ENCODE measurements at places on chromosomes 13 and 19.

GRCh38 chr13:111482126-111482525 is 161.7 kb downstream of the TEX29 start:
- DNase-seq: no peak

DNA sequence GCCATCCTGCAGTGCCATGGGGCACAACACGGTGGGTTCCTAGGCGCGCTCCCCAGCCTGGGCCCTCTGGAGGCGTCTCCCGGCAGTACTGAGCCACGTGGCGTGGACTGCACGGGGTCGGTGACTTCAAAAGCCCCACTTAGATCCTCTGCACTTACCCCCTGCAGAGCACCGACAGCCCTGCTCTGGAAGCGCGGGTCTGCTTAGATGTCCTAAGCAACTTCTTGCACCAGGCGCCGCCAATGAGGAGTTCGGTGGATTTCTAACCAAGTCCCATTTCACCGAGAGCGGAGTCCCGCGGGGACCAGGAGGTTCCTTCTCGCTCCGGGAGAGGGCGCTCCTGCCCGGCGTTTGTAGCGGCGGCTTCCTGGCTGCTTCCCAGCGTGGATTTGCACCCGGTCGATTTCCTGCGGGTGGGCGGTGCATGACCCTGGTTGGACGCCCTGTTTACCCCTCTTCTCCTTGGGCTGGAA is 25.2 kb upstream of the ZNF845 start:
- DNase-seq: no peak

- no peak for DNase-seq
Observed at GRCh38 chr19:23346696-23347095, 48.6 kb downstream of the ZNF91 start.

- DNase-seq: no peak
Observed at GRCh38 chr19:18464646-18465045, 26.7 kb upstream of the ISYNA1 start.

DNA sequence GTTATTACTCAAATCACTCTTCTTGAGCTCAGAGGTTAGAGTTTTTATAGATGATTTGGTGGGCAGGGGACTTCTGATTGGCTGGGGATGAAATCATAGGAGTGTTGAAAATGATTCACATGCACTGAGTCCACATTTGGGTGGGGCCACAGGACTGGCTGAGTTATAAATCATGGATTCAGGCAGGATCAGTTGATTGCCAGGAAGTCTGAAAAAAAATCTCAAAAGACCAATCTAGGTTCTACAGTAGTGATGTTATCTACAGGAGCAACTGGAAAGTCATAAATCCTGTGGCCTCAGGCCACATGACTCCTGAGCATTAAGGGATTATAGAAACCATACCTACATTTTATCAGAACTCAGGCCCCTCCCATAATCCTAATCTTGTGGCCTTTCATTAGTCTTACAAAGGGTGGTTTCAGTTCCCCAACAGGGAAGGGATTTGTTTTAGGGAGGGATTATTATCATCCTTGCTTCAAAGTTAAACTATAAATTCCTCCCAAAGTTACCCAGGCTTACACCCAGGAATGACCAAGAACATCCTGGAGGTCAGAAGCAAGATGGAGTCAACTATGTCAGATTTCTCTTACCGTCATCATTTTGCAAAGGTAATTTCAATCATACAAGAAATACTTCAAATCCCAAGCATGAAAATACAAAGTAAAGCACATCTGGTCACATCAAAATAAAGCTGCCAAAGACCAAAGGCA is 5.6 kb upstream of the CCDC70 start:
- DNase-seq: no peak

GRCh38 chr13:42333613-42334328 is 61.8 kb downstream of the AKAP11 start:
- DNase-seq: no peak

GRCh38 chr19:37869766-37870340 is 36.5 kb downstream of the WDR87 start:
- DNase-seq: no peak

DNA sequence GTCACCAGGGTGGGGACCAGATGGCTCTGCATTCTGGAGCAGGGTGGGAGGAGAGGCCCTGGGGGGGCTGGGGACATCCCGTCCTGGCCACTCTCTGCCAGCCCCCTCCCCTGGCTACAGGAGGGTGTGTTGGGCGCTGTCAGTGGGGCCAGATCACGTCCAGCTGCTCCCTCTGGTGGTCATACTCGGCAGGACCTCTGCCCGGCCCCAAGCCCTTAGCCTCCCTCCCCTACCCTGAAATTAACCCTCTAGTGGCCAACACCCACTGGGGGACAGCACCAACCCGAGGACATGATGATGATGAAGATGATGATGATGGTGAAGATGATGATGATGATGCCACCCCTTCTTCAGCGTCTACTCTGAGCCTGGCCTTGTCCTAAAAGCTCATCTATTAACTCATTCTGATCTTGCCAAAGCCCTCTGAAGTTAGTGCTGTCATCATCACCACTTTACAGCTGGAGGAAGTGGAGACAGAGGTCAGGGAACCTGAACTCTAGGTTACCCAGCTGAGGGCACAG is 590 bp upstream of the LGI4 start:
- DNase-seq: no peak

GRCh38 chr19:48325265-48325910 is at the start of gene EMP3:
EMP3 (plus strand) TSS chr19:48325552; CDS start chr19:48326845, 1,293 bp downstream.
- DNase-seq: peak; percentile 68

GRCh38 chr19:5940260-5941208 is 26.5 kb downstream of the CAPS start:
- DNase-seq: no peak

DNA sequence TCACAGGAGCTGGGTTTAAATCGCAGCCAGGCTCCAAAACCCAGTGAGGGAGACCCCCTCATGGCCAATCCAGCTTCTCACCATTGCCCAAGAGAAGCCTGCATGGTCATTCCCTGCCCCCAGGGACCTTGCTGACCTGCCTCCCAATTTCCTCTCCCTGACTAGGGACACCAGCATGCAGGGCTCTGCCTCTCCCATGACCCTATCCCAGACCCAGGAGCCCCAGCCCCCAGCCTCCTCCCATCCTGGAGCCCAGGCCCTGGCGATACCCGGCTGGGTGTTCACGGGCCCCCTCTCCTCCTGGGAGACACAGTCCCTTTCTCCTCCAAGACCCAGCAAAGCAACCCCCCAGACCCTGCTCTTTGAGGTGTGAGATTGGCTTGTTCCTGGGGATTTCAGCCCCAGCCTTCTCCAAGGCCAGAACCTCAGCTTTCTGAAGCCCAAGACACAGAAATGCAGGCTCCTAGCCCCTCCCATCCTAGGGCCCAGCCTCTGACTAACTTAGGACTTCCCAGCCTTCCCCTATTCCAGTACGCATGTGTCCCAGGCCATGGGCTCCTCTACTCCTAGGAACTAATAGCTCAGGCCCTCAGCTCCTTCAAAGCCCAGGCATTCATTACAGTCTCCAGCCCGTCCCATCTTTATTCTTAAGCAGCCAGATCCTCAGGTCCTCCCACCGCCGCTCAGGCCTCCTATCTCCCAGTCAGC is 1.1 kb downstream of the GYS1 start:
- DNase-seq: no peak

- no peak for DNase-seq
Observed at GRCh38 chr13:33058776-33059327, 42.6 kb downstream of the KL start.

DNA sequence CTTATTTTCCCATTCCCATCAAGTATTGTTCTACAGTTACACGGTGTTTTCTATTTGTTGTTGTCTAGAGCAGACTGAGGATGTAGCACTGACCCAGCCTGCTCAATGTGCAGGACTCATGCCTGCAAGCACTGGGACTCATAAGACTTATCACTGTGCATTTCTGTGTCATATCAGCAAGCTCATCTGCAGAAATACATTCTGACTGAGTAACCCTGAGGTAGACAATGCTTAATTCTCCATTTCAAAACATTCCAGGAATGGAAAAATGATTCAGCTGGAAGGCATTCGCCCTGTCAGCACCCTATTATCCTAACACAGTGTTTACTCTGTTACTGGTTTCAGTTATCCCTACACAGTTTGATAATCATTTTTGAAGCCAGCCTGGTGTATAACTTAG is 2506.4 kb downstream of the PCDH9 start:
- no peak for DNase-seq

GRCh38 chr13:30832845-30833332 is 73.2 kb upstream of the MEDAG start:
- DNase-seq: no peak

- DNase-seq: no peak
Observed at GRCh38 chr13:27852491-27852890, 60.2 kb downstream of the GSX1 start.

GRCh38 chr19:14404312-14404711 is 14.8 kb downstream of the DDX39A start:
- DNase-seq: no peak

DNA sequence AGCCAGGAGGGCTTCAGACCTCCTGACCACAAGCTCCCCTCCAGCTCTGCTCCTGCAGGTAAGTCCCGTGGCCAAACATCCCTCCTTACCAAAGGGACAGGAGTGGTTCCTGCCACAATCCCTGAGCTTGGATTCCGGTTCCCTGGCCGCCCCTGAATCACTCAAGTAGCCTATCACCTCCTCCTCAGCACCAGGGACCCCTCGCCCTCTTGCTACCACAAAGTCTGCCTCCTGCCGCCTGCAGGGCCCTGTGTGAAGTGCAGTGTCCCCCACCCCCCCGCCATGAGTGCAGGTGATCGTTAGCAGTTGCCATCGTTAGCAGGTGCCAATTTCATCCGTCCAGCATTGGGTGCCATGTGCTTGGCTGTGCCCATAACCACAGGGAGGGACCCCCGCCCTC is 40.8 kb upstream of the RANBP3 start:
- DNase-seq: no peak

DNA sequence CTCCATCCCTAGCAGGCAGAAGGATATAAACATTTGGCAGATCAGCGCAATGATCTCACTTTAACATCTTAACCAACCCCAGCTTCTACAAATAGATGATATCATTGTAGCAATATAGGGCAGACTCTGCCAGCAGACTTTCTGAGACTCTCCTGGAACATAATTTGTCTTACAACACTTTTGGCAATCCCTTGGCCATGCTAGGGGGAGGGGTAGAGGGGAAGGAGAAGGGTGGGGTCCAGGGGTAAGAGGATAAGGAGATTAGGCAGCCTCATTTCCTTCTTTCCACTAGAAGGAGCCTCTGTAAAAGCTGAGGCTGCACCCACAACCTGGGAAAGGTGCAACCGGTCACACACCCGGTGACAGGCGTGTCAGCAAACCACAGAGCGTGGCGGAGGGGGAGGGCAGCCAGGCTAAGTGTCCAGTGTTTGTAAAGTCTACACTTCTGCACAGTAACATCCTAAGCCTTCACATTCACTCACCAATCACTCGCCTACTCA is 8.7 kb upstream of the UBAC2 start:
- DNase-seq: no peak

DNA sequence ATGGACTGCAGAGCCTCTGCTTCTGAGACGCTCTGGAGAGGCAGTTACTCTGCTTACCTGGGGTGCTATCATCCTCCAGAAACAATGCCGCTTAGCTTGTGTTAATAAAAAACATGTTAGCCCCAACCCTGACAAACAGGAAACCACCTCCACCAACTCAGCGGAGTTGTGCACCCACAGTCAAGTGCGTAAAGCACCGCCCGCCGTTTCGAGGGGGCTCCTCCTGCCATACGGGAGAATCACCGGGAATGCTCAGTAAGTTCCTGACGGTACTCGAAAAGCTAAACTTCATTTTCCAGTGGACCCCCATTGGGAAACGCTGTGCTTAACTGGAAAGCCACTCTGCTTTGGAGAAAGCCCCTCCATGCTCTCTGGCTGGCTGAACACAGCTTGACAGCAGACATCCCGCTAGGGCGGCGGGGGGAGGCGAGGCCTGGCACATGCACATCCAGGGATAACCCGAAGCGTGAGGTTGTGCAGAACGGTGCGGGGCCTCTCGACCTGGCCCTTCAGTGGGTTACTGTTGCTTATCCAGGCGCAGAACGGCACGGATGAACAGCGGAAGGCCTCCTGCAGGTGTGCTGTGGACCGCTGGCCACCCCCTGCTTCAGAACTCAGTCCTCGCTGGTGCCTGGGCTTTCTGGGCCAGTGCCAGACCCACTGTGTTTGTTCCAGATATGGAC is 17.1 kb downstream of the GAS6 start:
- DNase-seq: no peak

DNA sequence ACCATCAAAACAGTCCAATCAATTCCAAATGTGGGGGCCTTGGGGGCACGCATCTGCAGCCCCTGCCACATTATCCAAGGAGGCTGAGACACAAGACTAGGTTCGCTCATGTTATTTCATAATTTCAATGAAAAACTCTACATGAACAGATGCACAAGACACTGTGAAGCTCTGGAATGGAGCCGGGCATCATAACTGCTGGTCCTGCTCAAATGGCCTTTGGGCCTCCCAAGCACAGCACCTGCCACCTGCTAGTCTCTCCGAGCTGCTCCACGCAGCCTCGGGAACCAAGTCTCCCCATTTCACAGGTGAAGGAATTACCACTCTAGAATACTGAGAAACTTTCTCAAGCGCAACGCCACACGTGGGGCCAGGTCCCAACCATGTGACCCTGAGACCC is 16.9 kb downstream of the CARS2 start:
- no peak for DNase-seq

- DNase-seq: no peak
Observed at GRCh38 chr13:84605927-84606326, 723.7 kb upstream of the SLITRK1 start.

DNA sequence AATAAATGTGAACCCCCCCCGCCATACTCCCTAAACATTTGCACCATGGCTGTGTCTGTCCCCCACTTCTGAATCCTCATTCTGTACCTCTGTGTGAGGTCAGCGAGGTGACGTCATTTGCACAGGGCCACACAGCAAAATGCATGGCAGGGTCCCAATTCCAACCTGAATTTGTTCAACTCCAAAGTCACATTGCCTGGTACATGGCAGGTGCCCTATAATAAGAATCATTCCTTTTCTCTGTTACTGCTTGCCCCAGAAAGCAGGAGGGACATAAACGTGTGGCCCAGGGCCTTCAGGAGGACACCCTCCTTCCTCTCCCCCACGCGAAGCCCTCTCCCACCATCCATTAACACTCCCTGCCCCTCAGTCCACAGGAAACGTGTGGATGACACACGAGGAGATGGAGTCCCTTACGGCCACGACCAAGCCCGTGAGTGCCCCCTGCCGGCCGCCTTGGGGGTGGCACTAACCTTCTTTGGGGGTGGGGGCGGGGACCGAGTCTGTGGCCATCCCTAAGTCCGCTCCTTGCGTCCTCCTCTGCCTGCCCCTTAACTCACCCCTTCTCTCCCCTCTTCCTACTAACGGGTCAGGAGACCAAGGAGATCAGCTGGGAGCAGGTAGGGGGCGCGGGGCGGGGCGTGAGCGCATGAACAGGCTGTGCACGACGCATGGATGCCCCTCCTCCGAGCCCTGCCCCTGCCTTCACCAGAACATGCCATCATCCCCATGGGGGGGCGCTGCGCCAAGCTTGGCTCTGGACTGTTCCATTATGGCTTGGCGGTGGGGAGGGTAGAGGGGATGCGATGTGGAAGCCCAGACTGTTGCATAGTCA is 9.4 kb downstream of the HRC start:
- DNase-seq: peak; percentile 61

GRCh38 chr19:1110809-1111640 is 7.2 kb downstream of the GPX4 start:
- no peak for DNase-seq

GRCh38 chr13:67481445-67481844 is 251.3 kb upstream of the PCDH9 start:
- no peak for DNase-seq

- no peak for DNase-seq
Observed at GRCh38 chr13:26280822-26281221, 26.9 kb downstream of the CDK8 start.

Measured in activated naive CD8-positive, alpha-beta T cell treated with anti-CD3 and anti-CD28 coated beads, Interleukin-2, amount 50 U/mL, for 16 hours (primary cell).